ENCODE measurements at places on chromosomes 11 and 22.

- DNase-seq: no peak
Measured at GRCh38 chr11:63970902-63971301, 3.5 kb upstream of the COX8A start.

DNA sequence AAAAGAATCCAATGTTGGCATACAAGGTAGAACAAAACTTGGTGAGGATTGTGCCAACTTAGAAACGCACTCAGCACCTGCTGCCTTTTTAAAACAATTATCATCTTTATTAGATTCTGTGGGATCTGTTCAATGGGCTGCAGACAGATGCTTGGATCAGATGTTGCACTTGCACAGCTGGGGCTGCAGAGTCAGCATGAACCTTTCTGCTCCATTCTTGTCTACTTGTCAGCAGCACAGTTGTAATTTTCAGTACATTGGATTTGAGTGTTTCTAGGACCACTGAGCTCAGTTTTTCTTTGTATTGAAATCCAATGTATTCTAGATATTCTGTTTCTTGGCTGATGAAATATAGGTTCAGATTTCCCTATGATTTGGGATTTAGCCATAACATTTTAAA is 164.5 kb downstream of the LUZP2 start:
- DNase-seq: no peak

DNA sequence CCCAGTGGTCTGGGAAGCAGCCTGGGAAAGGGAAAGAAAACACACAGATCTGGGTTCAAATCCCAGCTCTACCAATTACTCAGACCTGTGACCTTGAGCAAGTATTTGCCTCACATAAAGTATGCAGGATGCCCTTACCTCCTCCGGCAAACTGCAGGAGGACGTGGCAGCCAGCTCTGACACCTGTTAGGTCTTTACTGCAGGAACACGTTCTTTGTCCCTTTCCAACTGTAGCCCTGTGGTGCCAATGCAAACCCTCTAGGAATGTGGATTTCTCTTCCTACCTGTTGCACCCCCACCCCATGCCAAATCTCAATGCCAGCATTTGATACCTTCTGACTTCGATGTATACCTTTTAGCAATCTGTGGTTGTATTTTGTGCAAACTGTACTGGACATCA is 6.0 kb downstream of the CPT1A start:
- DNase-seq: no peak

- no peak for DNase-seq
Measured at GRCh38 chr22:40594924-40595323, 41.6 kb downstream of the MRTFA start.

DNA sequence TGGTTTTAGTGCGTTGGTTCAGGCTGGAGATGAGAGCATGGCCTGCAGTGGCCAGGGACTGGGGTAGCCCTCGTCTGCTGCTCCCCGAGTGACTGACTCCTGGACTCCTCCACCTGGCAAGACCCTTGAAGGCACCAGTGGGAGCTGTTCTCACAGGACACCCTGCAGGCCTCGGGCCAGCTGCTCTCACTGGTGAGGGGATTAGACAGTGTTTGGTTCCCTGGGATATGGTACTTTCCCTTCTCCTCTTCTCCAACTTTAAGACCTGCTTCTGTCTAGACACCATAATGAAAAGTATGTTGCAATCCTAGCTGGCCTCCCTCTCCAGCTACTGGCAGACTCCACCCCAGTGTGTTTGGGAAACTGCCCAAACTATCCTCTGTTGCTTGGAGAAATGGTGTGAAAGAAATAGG is 168.8 kb upstream of the CADM1 start:
- DNase-seq: peak; percentile 72

DNA sequence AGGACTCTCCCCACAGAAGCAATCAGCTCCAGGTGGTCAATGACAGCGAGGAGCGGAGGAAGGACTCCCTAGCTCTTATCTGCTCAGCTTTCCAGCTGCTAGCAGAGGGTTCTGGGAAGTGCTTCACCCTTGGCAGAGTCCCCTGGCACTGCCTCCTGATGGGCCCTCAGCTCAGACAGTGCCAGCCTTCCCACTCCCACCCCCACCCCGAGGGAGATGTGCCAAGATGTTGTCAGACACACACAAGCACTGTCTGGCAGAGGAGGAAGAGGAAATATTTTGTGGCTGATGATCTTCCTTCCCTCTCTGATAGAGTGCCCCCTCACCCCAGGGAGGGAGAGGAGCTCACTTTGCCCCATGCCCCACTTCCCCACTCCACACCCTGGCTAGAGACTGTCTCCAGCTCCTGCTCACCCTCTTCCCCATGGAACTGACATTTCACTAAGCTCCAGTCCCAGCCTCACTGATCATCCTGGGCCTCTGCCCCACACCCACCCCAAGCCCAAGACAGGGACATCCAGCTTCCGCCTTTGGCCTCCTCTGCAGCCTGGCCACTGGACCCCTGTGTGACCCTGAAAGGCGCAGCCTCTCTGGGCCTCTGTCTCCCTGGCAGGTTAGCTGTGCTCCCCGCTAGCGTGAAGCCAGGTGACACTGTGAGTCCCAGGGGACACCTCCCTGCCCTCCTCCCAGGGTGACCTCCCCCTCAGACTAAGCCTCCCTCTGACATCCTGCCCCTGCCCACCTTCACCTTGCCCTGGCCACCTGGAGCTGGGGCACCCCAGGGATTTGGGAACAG is 44.5 kb downstream of the SLCO2B1 start:
- DNase-seq: peak; percentile 59

GRCh38 chr22:37121887-37122591 is 12.5 kb upstream of the TMPRSS6 start:
- no peak for DNase-seq

- no peak for DNase-seq
Measured at GRCh38 chr11:635945-636510, 1.0 kb upstream of the DRD4 start.

DNA sequence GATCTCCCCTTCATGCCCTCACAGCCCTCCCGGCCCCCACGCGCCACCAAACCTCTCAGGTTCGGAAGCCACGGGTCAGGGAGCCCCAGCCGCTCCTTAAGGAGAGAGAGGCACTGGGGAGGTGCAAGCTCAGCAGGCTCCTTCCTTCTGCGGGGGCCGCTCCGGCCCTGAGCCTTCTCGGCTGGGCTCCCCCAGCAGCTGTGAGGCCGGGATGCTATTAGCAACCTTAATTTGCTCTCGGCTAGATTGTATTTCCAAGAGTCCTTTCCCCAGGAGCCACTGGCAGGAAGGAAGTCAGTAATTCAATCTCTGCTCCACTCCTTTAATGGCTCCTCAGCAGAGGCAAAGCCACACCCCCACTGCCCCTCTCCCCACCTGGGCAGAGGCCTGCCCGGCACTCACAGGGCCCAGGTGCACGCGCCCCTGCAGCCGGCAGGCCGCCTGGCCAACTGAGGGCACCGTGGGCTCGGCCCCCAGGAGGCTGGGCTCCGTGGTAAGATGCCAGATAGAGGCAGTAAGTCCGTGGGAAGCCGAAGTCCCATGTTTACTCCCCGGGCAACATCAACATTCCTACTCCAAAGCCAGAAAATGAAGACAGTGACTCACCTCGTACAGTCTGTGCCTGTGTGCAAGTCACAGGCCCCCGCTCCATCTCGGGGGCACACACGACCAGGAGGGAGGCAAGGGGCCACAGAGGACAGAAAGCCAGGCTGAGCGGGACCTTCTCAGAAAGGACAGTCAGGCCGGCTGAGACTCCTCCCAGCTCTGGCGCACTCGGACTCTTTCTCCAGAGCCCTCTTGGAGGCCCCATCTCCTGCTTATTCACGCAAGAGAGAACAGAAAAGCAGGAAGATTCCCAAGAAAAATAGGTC is 5.2 kb downstream of the IGSF9B start:
- DNase-seq: peak; percentile 63

GRCh38 chr11:126481303-126481680 is 125.8 kb downstream of the ST3GAL4 start:
- DNase-seq: no peak

DNA sequence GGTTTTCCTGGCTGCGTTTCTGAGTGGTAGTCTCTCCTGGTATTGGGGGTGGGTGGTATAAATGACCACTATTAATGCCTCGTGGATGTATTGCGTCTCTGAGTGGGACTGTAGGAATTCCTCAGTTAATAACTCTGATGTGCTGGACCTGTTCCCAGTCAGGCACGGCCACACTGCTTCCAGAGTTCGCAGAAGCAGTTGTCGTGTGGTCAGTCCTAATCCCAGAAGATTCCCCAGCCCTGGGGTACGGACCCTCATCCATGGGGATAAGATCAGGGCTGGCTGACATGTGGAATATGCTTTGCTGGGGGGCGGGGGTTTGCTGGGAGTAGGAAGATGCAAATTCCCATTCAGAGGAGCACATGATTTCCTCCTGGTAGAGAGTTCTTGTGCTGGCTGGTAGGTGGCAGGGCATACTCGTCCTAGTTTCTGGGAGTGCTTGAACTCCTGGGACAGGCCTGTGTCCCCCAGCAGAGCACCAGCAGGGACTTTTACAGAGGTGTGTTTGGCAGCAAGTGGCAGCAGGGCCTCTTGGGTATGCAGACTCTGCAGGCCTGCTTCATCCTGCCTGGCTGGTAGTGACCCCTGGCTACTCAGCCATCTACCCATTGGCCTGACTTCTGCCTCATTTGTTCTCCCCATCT is 157.4 kb downstream of the NAV2 start:
- no peak for DNase-seq

DNA sequence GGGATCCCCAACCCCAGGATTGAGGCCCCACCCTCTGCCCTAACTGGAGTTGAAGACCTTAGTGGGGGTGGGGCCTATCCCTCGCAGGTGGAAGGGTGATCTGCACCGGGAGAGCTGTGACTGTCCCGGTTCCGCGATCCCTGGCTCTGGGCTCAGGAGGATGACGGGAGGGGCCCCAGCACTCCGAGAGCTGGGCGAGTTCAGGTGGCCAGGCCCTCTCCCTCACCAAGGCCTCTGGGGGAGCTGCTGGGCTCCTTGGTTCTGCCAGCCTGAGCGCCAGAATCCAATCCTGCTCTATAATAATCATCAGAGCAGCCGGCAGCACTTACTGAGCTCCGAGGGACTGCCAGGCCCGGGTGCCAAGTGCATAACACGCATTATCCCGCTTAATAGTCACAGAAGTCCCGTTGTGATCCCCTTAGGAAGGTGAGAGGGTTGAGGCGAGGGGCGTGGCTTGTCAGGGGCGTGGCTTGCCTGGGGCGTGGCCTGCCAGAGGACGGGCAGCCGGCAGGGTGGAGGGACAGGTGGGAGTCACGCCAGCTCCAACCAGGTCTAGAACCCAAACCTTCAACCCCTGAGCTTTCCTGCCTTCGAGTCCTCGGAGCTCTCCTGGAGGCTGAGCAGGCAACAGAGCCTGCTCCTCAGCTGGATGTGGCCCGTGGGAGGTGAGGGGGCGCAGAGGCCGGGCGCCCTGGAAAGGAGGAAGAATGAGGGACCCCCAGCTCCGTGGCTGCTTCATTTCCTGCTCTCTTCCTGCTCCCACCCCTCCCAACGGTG is 7.3 kb upstream of the SYT7 start:
- DNase-seq: peak; percentile 57

- no peak for DNase-seq
Measured at GRCh38 chr11:59025097-59025496, 61.0 kb upstream of the GLYATL1B start.

GRCh38 chr11:109957601-109958000 is 135.6 kb upstream of the ZC3H12C start:
- DNase-seq: no peak

DNA sequence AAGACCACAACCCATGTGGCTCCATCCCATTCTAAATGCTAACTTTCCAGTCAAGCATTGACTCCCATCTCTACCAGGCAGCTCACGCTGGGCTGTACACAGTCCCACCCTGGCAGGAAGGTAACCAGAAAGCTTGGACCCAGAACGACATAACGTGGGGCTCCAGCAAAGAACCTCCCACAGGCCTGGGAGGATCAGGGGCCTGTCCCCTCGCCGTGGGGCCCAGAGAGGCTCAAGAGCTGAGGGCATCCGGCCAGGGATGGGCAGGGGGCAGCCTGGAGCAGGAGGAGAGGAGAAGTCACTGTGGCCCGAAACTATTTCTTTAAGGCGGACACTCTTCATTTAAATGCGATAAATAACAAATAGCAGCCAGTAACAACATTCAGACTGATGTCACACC is 169.9 kb downstream of the SHANK2 start:
- no peak for DNase-seq

Data from left hindlimb (tissue), 1 donor.